ENCODE measurements at places on chromosomes 7 and 10. TPM values are rescaled to one million over a fixed set of nuclear protein-coding genes. Genes with fewer than 3 reads are reported as not detected.

OR6B1 gene
- total RNA-seq = not detected

DDC gene
- 0.48 TPM for total RNA-seq

GIGYF1 gene
- total RNA-seq = 66.4 TPM

TEX47 gene
- total RNA-seq = not detected

CADPS2 gene
- 5.9 TPM for total RNA-seq

CYP2C18 gene
- total RNA-seq = not detected

DRGX gene
- total RNA-seq = not detected

HMX3 gene
- not detected for total RNA-seq

ERVW-1 gene
- total RNA-seq = 1.1 TPM

SCIN gene
- total RNA-seq = not detected

CPED1 gene
- not detected for total RNA-seq

STK17A gene
- total RNA-seq = 12.6 TPM

PTPRN2 gene
- 0.80 TPM for total RNA-seq

DNA sequence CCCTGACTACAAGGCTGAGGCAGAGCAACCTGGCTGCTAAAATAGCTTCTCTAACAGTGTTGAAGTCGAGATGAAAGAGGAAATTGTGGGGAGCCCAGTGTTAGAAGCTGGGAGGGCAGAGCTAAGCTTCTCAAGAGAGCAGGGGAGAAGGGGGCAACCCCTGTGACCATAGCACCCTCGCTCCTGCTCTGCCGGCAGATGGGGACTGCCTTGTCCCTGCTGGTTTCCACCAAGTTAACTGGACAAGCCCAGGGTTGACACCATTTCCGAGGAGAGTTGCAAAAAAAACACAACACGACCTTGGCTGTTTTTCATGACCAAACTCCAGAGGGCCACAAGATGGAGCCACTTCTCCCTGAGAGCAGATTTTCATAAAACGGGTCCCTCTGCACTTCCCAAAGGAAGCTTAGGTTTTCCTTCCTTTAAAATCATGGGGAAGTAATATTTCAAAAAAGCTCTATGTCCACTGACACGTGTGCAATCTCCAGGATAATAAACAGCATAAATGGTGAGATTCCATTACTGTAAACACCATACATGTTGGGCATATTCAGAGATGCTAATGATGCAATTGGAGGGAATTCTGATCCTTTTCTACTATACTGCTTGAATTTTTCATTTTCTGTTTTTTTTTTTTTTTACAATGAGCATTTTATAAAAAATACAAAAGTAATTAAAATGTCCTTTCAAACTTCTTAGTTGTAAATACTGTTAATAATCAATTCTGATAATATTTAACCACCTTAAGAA, 140.4 kb downstream of the PIP4K2A start:
- DNase-seq = peak; percentile 52

GRCh38 chr10:43448742-43449141, 11.8 kb downstream of the ZNF487 start:
- no peak for DNase-seq

- DNase-seq = no peak
Observed at GRCh38 chr10:63286754-63287264, 153.7 kb downstream of the NRBF2 start.

- DNase-seq = no peak
Observed at GRCh38 chr7:7569081-7569527, 2.4 kb downstream of the MIOS start.

GRCh38 chr7:142104550-142105527, 6.7 kb upstream of the MGAM2 start:
- no peak for DNase-seq

DNA sequence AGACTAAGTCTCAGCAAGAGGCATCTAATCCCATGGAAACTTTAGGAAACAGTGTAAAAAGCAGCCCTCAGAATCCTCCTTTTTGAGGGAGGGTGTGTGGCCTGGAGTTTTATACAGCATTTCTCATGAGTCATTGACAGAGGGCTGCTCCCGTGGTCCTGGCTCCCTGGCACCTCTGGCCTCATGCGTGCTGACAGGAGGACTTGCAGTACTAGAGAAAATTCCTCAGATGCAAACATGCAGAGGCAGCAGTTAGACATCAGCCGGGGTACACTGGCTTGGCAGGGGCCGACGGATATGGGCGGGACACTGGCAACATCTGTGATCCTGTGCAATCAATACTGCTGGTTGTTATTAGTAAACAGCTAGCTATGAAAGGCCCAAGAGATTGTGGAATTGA, 925.1 kb upstream of the CELF2 start:
- DNase-seq = peak; percentile 19

DNA sequence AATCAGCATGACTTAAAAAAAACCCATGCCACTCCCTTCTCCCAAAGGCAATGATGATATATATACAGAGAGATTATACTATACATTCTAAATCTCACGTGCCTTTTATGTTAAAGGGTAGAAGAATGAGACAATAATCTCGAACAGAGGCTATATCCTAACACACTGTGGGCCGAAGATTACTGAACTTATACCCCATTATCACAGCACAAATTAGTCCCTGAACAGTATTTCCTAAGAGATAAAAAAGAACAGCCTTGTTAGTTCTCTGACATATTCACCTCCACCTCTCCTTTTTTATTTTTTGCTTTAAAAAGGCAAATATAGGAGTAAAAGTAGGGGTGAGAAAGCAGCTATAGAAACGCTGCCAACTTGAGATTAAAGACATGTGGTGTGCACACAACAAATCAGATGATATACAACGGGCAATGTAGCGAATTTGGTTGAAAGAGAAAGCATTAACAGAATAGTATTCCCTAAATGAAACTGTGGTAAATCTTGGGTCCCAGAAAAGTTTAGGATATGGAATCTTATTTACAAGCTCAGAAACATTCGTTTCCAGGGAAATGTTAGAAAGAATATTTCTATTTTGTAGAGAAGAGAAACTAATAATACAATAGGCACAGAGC, 69.5 kb downstream of the JMJD1C start:
- DNase-seq = no peak

- no peak for DNase-seq
Observed at GRCh38 chr7:42611961-42612360, 299.9 kb downstream of the C7orf25 start.

GRCh38 chr10:119203006-119203405, 4.4 kb upstream of the GRK5 start:
- DNase-seq = no peak

- no peak for DNase-seq
Observed at GRCh38 chr7:1539181-1539881, 8.8 kb downstream of the MAFK start.

DNA sequence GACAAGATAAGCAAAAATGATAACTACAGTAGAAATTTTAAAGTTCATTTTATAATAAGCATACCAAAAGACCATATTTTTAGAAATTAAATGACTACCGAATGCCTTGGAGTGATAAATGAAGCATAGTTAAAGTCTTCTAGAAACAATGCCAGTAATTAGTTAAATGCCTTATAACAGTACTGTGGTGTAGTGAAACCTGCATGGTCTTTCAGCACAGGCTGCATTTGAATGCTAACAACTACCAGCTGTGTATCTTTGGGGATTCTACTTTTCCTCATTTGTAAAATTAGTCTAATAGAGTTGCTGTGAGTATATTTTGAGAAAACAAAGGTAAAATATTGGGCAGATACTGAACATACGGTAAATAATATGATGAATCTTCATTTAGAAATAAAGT, 25.1 kb downstream of the TSPAN12 start:
- peak; percentile 6 for DNase-seq

GRCh38 chr7:125847692-125848091, 918.1 kb upstream of the POT1 start:
- no peak for DNase-seq

GRCh38 chr7:5428478-5429252, 5.0 kb upstream of the TNRC18 start:
- DNase-seq = peak; percentile 71

- DNase-seq = no peak
Observed at GRCh38 chr10:73039635-73040034, 57.0 kb downstream of the P4HA1 start.

GRCh38 chr7:134968110-134968509, 18.2 kb upstream of the AGBL3 start:
- no peak for DNase-seq

GRCh38 chr10:5089865-5090264, 4.3 kb upstream of the AKR1C3 start:
- no peak for DNase-seq

DNA sequence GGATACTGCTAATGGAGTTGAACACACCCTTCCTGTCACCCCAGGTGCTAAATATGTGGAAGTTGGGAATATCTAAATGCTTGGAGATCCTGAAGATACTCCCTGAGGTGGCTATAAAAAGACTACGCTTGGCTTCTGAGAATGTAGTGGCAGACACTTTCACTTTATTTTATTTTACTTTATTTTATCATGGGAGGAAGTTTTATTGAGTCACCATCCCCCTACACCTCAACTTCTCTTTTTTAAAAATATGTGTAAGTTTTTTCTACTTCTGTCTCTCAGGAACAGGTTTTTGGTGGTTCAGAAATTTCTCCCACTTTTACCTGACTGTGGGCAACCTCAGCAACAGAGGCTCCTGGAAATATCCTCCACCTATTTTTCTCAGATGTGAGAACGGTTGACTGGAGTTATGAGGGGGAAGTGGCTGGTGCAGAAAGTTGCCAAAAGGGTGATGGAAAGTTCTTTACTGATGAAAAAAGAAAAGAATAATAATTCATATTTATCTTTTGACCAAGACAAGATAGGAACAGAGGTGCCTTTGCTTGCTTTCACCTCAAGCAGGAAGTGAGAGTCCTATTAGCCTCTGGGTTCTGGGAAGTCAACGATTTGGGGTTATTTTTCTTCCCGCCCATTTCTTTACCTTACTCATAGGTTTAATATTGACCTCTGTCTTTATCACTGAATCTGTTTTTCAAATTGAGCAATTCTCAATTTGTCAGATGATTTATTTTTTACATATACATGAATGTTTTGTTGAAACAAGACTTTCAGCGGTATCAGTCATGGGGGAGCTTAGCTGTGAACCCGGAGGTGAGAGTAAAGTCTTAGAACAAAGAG, 103.6 kb downstream of the AHR start:
- no peak for DNase-seq

- DNase-seq = peak; percentile 78
Observed at GRCh38 chr7:68176974-68177373, 1180.3 kb downstream of the TYW1 start.
